ENCODE measurements at places on chromosomes 1 and 21. TPM values are rescaled to one million over a fixed set of nuclear protein-coding genes. Genes with fewer than 3 reads are reported as not detected.
A peak's percentile ranks its signal among the peaks of the same experiment; 100 is the strongest.

DNA sequence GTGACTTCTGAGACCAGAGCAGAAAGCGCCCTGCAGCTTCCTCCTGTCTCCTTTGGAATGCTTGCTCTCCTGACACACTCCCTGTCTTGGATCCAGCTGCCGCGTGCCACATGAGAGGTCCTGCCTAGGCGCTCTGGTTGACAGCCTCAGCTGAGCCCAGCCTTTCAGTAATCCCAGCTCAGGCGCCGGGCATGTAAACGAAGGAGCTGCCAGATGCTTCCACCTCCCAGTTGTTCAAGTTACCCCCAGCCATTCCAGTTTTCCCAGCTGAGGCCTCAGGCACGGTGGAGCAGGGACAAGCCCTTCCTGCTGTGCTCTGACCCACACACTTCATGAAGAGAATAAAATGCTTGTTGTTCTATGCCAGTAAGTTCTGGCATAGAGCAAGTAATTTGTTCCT, 14.3 kb upstream of the CD34 start:
- no peaks in the 10 kb centered on the region for H3K36me3 ChIP-seq
- no peak for DNase-seq
- H3K27me3 ChIP-seq = no peaks in the 10 kb centered on the region
- no peak overlapping the region for H3K27ac ChIP-seq

Gene PRR9
- not detected for total RNA-seq

DNA sequence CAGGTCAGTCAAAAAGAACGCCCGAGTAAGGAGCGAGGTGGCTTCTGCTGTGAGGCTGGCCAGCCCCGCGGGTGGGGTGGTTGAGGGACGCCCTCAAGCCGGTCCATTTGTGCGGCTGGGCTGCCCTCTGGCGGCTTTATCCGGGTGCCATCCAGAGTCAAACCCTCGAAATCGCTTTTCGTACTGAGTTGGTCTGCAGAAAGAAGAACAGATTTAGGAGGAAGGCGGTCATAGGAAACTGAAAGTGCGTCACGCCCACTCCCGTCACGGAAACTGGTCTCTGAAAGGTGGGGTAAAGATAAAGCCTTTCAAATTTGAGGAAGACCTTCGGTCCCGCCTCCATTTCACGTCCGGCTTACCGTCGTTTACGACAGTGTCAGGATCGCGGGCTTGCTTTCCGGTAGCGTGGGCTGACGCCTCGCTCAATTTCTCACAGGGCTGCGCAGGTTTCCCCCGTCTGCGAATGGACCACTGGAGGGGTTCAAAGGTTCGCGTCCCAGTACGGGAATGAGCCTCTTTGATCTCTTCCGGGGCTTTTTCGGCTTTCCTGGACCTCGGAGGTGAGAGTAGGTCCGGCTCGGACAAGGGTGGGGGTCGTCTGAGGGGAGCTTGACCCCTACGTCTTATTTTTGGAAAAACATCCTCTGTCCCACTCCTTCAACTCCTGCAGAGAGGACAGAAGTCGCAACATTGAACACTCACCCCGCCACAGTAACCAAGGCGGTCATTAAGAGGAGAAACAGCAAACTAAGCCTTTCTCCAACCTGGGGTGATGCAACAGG, at the start of gene HAX1:
Gene HAX1, plus strand, starts transcription at position 413 of the 782 bp plus-strand sequence. Its CDS starts 95 bp downstream, at position 508.
- no peaks in the 10 kb centered on the region for H3K27me3 ChIP-seq
- peak within 1 kb of the TSS; percentile 92 for H3K4me3 ChIP-seq
- peak; percentile 95 for DNase-seq
- peak within 1 kb of the TSS; percentile 88 for H3K27ac ChIP-seq
- H3K36me3 ChIP-seq = peaks cover 26% of the 10 kb centered on the region

DNA sequence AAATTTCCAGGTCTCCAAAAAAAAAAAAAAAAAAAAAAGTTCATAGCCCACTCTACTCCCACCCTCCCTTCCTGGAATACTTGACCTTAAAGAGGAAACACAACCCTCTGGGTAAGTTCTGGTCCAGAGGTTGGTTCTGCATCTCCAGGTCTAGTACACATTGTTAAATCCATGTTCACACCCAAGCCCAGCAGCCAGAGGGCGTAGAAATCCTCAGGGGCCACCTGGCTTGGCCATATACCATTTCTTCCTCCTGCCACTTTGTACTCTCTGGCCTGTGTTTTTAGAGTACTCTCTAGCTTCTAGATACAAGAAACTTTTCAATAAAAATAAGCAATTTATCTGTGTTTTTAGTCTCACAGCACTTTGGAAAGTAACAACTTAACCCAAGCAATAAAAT, 89.3 kb downstream of the PHTF1 start:
- no peak overlapping the region for H3K27ac ChIP-seq
- no peaks in the 10 kb centered on the region for H3K36me3 ChIP-seq
- no peak overlapping the region for H3K4me3 ChIP-seq
- H3K27me3 ChIP-seq = no peaks in the 10 kb centered on the region
- DNase-seq = no peak
- no peaks in the 10 kb centered on the region for H3K4me1 ChIP-seq

DNA sequence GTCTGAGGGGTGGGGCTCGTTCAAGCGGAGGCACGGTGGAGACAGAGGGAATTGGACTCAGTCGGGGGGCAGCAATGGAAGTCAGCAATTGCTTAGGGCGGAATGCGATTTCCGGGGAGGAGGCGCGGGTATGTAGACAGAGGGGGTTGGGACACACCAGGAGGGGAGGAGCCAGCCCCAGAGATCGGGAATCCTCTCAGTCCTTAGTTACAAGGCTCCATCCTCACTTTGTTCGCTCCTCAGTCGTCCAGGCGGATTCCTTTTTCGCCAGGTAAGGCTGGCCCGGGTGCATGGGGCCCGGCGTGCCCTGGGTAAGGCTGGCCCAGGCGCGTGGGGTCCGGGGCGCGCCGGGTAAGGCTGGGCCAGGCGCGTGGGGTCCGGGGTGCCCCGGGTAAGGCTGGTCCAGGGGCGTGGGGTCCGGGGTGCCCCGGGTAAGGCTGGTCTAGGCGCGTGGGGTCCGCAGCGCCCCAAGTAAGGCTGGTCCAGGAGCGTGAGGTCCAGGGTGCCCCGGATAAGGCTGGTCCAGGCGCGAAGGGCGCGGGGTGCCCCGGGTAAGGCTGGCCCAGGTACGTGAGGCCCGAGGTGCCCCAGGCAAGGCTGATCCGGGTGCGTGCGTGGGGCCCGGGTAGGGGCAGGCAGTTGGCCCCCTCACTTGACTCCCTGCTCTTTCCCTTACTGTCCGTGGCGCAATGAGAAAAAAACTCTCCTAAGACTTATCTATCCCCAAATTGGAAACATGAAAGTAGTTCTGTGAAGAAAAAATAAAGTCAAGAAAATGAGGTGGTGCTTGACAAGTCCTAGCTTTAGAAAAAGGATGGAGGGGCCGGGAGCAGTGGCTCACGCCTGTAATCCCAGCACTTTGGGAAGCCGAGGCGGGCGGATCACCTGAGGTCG, at the start of gene L1TD1:
Gene L1TD1, plus strand, starts transcription at position 199 of the 894 bp plus-strand sequence. CDS start 11,780 bp downstream, outside the sequence.
- H3K4me3 ChIP-seq = no peak within 1 kb of the TSS
- H3K27ac ChIP-seq = no peak within 1 kb of the TSS
- no peaks in the 10 kb centered on the region for H3K27me3 ChIP-seq
- no peaks in the 10 kb centered on the region for H3K4me1 ChIP-seq

DNA sequence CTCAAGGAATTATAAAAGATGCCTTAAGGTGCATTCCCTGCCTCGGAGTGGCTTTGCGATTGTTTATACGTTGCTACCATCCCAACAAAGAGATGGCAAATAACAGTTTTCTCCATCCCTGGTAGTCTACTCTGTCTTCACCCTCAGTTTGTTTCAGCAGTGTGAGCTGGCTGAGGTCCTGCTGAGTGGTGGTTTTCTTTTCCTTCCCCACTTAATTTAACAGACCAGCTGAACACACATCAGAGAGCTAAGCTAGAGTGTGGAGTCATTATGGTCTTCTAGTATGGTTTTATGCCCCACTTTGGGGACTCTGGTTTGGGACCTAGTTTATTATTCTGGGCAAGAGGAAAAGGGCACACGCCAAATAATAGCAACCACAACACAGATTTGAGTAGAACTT, 2.2 kb downstream of the PIGV start:
- DNase-seq = no peak
- H3K4me1 ChIP-seq = peaks cover 58% of the 10 kb centered on the region
- H3K27ac ChIP-seq = no peak overlapping the region
- peaks cover 10% of the 10 kb centered on the region for H3K36me3 ChIP-seq

DNA sequence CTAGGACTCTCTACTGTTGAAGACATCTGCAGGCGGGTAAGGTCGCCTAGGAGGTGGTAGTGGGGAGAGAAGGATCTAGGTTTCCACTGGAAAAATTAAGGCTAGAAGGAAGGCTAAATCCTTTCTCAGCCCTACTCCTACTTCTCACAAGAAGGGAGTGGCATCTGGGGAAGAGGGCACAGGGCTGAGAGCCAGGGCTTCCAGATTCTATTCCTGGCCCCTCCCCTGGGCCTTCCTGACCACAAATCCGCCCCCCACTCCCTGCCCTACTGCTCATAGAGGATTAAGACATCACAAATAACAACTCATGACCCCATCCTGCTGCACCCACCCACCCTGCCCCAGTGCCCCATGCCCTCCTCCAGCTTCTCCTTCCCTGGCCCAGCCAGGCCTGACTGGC, 2.5 kb downstream of the PHLDA3 start:
- no peak overlapping the region for H3K4me3 ChIP-seq
- H3K27ac ChIP-seq = no peak overlapping the region
- peaks cover 9% of the 10 kb centered on the region for H3K27me3 ChIP-seq
- no peaks in the 10 kb centered on the region for H3K4me1 ChIP-seq

GRCh38 chr1:99629164-99629563, 16.7 kb upstream of the PALMD start:
- no peaks in the 10 kb centered on the region for H3K27me3 ChIP-seq
- no peaks in the 10 kb centered on the region for H3K36me3 ChIP-seq
- no peak for DNase-seq
- no peak overlapping the region for H3K27ac ChIP-seq
- no peaks in the 10 kb centered on the region for H3K4me1 ChIP-seq
- H3K4me3 ChIP-seq = no peak overlapping the region

DNA sequence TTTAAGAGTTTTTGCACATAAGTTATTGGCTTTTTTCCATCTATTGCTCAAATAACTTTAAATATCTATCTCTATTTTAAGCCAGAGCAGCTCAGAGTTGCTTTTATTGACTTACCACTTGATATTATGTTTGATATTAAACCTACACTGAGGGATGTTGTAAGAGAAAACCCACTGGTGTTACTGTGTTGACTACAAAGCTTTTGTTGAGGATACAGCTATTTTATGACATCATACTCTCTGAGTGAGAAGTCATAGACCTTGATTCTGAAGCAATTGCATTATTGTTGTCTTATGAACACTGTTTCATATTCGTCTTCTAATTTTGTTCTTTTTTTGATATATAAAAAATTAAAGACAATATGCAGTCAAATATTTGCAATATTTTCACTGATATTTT, 560.4 kb downstream of the PTBP2 start:
- H3K27ac ChIP-seq = no peak overlapping the region
- H3K4me3 ChIP-seq = no peak overlapping the region
- no peaks in the 10 kb centered on the region for H3K4me1 ChIP-seq
- H3K36me3 ChIP-seq = no peaks in the 10 kb centered on the region
- no peaks in the 10 kb centered on the region for H3K27me3 ChIP-seq

Data from CD8-positive, alpha-beta memory T cell (primary cell).